ENCODE measurements at places on chromosomes 5 and 9. TPM values are rescaled to one million over a fixed set of nuclear protein-coding genes. Genes with fewer than 3 reads are reported as not detected.

Gene FOXD4L6
- total RNA-seq, result not detected

GRCh38 chr5:32331217-32331934 lies 18.6 kb upstream of the MTMR12 start:
- no peaks in the 10 kb centered on the region for H3K4me1 ChIP-seq
- no peaks in the 10 kb centered on the region for H3K27me3 ChIP-seq
- H3K4me3 ChIP-seq, result no peak overlapping the region
- DNase-seq, result no peak
- no peak overlapping the region for H3K27ac ChIP-seq
- H3K36me3 ChIP-seq, result no peaks in the 10 kb centered on the region

DNA sequence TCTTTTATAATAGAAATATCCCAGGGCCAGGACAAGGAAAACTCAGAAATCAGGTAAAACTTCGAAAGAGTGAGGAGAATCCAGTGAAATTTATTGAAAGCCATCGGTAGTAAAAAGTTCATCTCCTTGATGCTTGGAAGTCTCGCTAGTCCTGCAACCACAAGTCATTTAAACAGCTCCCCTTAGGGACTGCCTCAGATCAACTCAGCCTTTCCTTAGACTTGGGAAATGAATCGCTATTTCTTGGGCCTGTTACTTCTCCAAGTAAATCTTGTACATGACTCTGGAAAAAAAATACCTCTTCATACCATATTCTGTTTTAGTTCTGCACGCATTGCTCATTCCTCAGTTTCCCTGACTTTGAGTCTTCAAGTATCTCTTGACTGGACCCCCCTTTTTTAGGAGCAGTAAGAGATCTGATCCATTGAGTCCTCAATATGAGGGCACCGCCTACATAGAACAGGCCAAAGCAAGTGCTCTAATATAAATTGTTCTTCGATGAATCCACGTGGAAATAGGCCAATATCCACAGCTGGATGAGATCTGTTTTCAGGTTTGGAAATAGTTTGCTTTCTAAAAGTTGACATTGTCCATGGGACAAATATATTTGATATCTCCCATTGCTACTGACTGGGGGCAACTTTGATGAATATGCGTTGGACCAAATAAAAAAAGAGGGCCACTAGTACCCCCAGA lies 114.2 kb downstream of the PRDM6 start:
- H3K27ac ChIP-seq, result no peak overlapping the region
- no peaks in the 10 kb centered on the region for H3K27me3 ChIP-seq
- no peaks in the 10 kb centered on the region for H3K4me1 ChIP-seq
- DNase-seq, result no peak
- no peak overlapping the region for H3K4me3 ChIP-seq

DNA sequence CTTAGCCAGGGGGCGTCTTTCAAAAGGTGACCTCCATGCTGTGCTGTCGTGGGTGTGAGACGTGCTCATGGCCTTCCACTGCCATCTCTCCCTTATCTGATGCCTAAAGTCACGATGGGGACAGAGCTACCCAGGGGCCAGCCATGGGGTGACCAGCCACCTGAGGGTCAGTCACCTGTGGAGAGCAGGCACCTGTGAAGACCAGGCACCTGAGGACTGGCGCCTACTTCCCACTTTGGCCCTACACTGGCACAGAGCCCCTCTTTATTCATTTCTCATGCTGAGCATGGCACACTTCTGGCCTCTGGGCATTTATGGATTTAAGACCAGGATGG lies 6.4 kb upstream of the EXOC3 start:
- H3K4me3 ChIP-seq, result no peak overlapping the region
- no peaks in the 10 kb centered on the region for H3K4me1 ChIP-seq
- H3K27ac ChIP-seq, result no peak overlapping the region
- no peaks in the 10 kb centered on the region for H3K27me3 ChIP-seq

DNA sequence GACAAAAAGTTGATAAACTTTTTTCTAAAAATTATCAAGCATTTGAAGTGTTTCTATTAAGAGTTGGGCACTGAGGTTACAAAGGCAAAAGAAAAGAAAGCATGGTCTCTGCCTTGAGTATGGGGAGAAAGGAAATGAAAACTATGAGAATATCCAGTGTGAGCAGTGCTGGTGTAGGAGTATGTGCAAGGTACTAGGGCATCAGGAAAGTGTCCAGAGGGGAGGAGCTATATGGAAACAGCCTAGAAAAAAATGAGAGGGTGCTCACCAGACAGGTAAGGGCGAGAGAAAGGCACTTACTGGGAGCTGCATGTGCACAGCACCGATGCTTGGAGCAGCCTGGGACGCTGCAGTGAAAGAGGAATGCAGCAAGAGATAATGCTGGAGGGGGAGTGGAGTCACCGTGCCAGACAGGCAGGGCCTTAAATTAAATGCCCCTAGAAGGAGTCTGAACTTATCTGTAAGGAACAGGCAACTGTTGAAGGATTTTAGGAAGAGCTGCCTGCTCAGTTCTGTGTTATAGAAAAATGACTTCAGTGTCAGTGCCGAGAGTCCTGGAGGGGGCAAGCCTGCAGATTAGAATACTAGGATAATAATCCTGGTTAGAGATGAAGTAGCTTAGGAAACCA lies 14.0 kb downstream of the MCC start:
- H3K4me1 ChIP-seq, result no peaks in the 10 kb centered on the region
- H3K27me3 ChIP-seq, result no peaks in the 10 kb centered on the region
- H3K27ac ChIP-seq, result no peak overlapping the region
- H3K36me3 ChIP-seq, result no peaks in the 10 kb centered on the region

- H3K4me1 ChIP-seq, result peaks cover 8% of the 10 kb centered on the region
- H3K4me3 ChIP-seq, result no peak overlapping the region
- peaks cover 95% of the 10 kb centered on the region for H3K27me3 ChIP-seq
- no peaks in the 10 kb centered on the region for H3K36me3 ChIP-seq
- DNase-seq, result no peak
Measured at GRCh38 chr5:77638763-77639671, 504 bp upstream of the OTP start.

DNA sequence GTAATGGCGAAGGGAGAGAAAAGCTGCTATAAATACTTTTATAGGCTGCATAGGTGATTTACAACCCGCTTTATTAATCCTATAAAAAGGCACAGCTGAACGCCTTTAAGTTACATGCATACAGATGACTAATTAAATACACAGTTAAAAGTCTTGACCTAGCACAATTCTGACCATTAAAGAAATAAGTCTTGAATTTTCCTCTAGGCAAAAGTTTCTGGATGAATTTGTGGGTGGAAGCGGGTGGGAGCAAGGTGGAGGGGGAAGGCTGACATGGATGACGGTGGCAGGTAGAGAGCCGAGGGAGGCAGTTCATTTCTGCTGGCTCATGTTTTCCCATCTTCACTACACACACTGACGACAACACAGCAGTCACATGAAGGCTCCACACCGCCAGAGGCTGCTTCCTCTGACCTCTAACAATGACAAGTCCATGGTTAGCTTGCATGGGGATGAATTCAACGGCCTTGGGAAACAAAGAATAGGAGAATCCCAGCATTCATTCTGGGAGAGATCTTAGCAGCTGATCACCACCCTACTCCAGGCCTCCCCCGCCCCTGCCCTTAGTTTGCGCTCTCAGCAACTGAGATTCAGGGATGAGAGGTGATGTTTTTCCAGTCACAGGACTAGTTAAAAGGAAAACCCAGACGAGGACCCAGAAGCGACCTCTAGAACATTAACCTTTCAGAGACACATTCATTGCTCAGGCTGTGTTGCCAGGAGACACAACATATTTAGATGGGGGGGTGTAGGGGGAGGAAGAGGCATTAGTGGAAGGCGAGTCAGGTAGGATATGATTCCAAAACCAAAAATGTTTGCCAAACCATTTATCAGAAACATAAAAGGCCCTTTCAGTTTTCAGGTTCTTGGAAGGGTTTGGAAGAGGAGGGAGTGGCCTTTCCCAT lies 329.3 kb downstream of the PIK3R1 start:
- no peak for DNase-seq
- no peaks in the 10 kb centered on the region for H3K36me3 ChIP-seq
- H3K27ac ChIP-seq, result no peak overlapping the region
- H3K27me3 ChIP-seq, result no peaks in the 10 kb centered on the region
- no peaks in the 10 kb centered on the region for H3K4me1 ChIP-seq
- no peak overlapping the region for H3K4me3 ChIP-seq

GRCh38 chr5:132225165-132226032 lies 2.3 kb downstream of the P4HA2 start:
- no peak overlapping the region for H3K27ac ChIP-seq
- H3K4me3 ChIP-seq, result no peak overlapping the region
- H3K27me3 ChIP-seq, result no peaks in the 10 kb centered on the region
- no peaks in the 10 kb centered on the region for H3K36me3 ChIP-seq

DNA sequence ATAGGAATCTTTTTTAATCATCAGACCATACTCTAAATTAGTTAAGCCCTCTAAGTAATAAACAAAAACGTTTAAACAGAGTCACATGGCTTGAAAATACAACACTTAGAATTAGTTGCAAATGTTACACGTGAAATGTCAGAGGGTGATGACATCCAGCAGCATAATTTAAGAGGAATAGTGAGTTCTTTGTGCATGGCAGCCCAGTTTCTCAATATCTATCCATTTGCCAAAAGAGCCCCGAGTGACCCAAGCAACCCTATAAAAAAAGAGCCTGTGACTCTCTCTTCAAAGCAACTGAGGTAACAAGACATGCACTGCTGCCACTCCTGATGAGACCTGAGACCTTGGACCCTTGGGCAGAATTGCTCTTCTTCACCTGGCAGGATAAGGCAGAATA lies 96.9 kb upstream of the RASA1 start:
- no peak for DNase-seq
- no peak overlapping the region for H3K4me3 ChIP-seq
- no peak overlapping the region for H3K27ac ChIP-seq
- H3K36me3 ChIP-seq, result no peaks in the 10 kb centered on the region
- no peaks in the 10 kb centered on the region for H3K27me3 ChIP-seq

Gene FAM221B
- not detected for total RNA-seq

GRCh38 chr5:66573733-66574132 lies 22.5 kb upstream of the MAST4 start:
- no peak overlapping the region for H3K27ac ChIP-seq
- H3K36me3 ChIP-seq, result no peaks in the 10 kb centered on the region
- no peaks in the 10 kb centered on the region for H3K27me3 ChIP-seq
- no peak for DNase-seq
- no peaks in the 10 kb centered on the region for H3K4me1 ChIP-seq

Gene TXNDC8
- total RNA-seq, result not detected

GRCh38 chr9:84756731-84757130 lies 87.2 kb downstream of the NTRK2 start:
- peaks cover 2% of the 10 kb centered on the region for H3K27me3 ChIP-seq
- H3K4me1 ChIP-seq, result no peaks in the 10 kb centered on the region
- H3K4me3 ChIP-seq, result no peak overlapping the region

GRCh38 chr5:174119468-174119881 lies 74.0 kb downstream of the NSG2 start:
- DNase-seq, result no peak
- no peaks in the 10 kb centered on the region for H3K36me3 ChIP-seq
- H3K4me1 ChIP-seq, result no peaks in the 10 kb centered on the region

DNA sequence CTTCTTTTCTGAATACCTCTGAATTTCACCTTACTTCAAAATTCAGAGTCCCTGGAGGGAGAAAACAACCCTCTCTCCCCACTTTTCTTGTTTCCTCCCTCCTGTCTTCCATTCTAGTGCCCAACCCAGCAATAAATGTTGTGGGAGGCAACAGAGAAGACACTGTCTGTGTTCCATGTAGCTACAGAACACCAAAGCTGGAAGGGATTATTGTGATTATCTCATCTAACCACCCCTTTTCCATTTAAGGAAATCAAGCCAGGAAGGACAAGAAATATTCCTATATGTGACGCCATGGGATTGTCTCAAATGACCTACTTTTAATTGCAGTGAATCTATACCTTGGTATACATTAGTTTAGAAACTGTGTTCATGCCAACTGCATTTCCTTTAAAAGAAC lies 476.6 kb upstream of the TNC start:
- H3K4me3 ChIP-seq, result no peak overlapping the region
- no peaks in the 10 kb centered on the region for H3K27me3 ChIP-seq
- DNase-seq, result no peak
- H3K4me1 ChIP-seq, result no peaks in the 10 kb centered on the region

- peaks cover 8% of the 10 kb centered on the region for H3K4me1 ChIP-seq
- H3K4me3 ChIP-seq, result no peak overlapping the region
- no peaks in the 10 kb centered on the region for H3K36me3 ChIP-seq
- no peak for DNase-seq
- no peaks in the 10 kb centered on the region for H3K27me3 ChIP-seq
Measured at GRCh38 chr9:136047775-136048559, 47.1 kb downstream of the NACC2 start.

DNA sequence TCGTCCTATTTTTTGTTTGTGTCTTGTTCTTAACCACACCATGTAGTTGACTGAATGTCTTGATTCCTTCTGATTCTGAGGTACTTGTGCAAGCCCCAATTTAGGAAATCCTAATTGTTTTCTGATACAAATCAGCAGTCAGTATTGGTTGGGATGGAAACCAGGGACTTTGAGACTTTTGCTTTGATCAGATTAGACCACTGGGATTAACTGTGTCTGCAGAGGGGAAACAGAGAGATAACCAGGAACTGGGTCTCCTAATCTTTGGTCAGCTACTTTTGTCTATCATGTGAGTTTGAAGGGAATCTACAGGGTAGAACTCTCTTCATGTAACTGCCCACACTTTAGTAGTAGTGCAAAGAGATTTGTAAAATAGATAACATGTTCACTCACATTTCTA lies 173.8 kb upstream of the POC5 start:
- no peak for DNase-seq
- no peaks in the 10 kb centered on the region for H3K27me3 ChIP-seq
- H3K36me3 ChIP-seq, result no peaks in the 10 kb centered on the region
- H3K4me1 ChIP-seq, result no peaks in the 10 kb centered on the region
- H3K27ac ChIP-seq, result no peak overlapping the region

- no peaks in the 10 kb centered on the region for H3K27me3 ChIP-seq
- no peaks in the 10 kb centered on the region for H3K36me3 ChIP-seq
- no peak overlapping the region for H3K27ac ChIP-seq
Measured at GRCh38 chr5:158354958-158355357, 496.0 kb upstream of the CLINT1 start.

Gene NR2F1
- total RNA-seq, result not detected

DNA sequence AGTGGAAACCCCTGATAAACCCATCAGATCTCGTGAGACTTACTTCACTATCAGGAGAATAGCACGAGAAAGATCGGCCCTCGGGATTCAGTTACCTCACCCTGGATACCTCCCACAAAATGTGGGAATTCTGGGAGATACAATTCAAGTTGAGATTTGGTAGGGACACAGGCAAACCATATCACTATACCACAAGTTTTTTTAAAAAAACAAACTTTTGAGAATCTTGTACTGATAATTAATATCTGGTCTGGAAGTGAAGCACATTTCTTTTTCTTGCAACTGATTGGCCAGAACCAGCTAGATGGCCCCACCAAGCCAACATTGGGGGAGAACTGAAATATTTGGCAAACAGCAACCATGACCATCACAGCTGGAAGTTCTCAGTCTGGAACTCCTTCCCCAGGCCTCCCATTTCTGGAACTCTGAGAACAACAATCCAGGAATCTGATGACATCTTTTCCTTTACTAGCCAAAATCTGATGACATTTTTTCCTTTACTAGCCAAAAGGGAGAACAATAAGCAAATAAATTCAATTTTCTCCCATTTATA lies 51.8 kb upstream of the CDKN2B start:
- H3K36me3 ChIP-seq, result no peaks in the 10 kb centered on the region
- no peak overlapping the region for H3K27ac ChIP-seq
- no peak for DNase-seq
- H3K4me1 ChIP-seq, result peaks cover 23% of the 10 kb centered on the region
- H3K27me3 ChIP-seq, result no peaks in the 10 kb centered on the region

Gene PITX1
- total RNA-seq, result not detected

- no peaks in the 10 kb centered on the region for H3K27me3 ChIP-seq
Measured at GRCh38 chr5:124180875-124181461, 565.5 kb downstream of the ZNF608 start.

Gene IFNA17
- total RNA-seq, result not detected
